Renal pelvis (tissue), 12 donors: ENCODE measurements at places on chromosomes 6 and 20. TPM values are rescaled to one million over a fixed set of nuclear protein-coding genes. Genes with fewer than 3 reads are reported as not detected.

DNA sequence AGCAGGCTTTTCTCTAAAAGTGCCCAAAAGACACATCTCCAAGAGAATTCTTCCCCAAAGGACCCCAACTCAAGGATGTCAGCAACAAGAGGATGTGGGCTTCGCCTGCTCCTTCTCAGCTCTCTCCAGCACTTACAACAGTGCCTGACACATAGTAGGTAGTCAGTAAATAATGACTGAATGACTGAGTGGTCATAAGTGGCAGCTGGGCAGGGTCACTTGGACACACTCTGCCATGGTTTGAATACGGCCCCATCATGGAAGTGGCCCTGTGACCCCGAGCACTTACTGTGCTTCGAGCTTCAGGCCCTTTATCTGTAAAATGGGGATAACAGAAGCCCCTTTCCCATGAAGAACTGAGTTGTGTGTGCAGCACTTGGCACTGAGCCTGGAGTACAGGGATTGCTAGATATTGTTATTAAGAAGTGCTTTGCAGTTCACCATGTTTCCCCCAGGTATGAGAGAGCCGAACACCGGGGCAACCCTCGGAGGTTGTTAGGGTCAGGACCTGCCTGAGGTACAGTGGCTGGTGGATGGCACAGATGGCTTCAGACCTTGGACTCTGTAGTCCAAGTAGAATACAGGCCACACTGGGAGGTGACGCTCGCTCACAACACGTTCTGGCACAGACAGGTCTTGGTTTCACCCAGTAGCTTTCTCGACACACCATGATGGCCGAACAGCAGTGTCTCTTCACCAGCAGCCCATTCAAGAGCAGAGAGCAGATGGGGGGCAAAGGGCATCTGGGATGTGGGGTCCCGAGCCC, 56.0 kb downstream of the NOL4L start:
- no peak for DNase-seq

- DNase-seq, result no peak
Measured at GRCh38 chr6:114090626-114091025, 119.7 kb upstream of the HDAC2 start.

DNA sequence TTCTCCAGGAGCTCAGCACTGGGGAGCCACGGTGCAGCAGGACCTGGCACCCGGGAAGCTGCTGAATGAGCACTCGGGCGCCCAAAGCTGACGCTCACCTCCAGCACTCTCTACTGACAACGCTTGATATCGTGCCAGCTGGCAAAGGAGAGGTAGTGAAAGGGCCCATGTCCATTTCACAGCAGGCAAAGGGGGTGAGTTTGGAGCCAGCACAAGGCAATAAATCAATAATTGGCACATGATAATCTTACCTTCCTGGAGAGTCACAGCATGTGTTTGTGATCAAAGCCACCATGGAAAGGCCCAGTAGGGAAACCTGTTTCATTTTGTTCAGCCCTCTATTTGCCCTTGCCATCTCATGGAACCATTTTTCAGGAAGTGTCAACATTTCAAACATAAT, 23.3 kb upstream of the SMIM26 start:
- no peak for DNase-seq

DNA sequence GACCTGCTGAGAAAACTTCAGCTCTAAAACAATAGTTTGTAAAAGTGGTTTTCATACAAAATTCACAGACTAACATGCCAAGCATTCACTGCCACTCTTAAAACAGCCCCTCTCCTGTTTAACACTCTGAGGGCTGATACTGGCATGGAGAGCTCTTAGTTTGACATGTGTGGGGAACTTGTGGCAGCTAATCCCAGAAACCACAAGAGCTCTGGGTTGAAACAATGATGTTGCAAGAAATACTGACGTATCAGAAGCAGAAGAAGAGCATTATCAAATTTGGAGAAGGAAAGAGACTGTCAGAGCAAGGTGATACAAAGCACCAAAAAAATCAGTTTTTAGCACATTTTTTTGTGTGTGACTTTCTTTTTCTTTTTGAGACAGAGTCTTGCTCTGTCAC, 5.1 kb downstream of the BEND3 start:
- DNase-seq, result no peak

DNA sequence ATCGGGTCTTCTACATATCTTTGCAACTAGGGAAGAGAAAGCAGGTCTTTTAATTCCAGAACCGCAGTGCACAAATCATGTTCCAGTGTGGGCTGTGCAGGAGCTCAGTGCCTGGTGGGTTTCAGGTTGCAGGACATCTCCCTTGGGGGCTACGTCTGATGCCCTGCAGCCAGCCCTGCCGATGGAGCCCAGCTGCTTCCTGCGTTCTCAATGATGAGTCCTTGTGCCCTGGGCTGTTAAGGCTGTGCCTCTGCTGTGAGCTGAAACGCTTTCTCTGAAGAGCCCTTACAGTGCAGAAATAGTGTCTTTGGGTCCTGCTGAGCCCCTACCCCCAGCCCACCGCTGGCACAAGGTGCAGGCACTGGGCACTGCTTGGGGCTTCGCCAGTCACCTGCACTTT, 192.9 kb downstream of the SYNDIG1 start:
- no peak for DNase-seq

DNA sequence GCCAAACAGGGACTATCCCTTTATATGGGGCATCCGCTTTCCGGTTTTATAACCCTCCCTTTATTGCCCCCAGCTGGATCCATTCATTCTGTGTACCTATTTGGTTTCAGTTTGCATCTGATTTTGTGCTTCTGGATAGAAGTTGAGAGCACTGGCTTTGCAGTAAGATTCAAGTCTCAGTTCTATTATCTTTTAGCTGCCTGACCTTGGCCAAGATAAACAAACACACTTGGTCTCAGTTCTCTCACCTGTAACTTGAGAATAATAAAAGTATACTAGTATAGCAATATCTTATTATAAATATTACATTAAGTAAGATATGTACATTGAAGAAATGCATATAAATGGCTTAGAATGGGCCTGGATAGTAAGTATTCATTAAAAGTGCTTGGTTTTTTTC, 182.4 kb upstream of the TSHZ2 start:
- DNase-seq, result no peak

DNA sequence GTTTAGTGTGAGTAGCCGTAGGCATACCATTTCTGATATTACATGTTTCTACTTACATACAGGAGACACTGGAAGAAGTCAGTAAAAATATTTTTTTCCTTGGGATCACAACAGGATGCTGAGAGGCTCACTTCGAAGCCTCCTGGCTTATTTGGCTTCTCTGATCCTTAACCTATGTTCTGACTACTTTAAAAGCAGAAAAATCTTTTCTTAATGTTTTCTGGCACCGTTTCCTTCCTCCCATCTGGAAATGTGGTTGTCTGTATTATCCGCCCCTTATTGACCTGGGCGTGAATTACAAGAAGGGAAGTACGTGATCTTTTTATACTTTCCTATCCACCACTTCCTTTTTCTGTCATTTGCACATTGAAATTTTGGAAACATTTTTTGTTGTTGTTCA, 379.6 kb downstream of the COL12A1 start:
- peak; percentile 3 for DNase-seq

GRCh38 chr6:146028252-146028795, 538 bp upstream of the GRM1 start:
- peak; percentile 66 for DNase-seq

GRCh38 chr6:33994472-33995308, 151.2 kb downstream of the GRM4 start:
- no peak for DNase-seq

DNA sequence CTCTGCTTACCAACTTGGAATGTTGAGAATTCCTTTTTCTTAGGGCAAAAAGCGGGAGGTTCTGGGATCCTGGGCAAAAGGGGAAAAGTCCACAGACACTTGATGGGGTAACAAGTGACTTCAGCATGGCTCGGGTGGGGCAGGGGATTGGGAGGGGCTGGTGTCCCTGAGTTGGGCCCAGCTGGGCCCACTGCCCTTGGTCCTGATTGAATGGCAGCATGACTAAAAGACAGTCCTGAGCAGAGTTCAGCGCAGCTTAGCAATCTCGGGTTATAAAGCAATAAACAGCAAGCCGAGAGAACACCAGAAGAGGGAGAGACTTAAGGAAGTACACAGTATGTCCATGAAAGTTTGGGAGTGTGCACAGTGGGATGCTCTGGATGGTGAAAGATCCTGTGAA, 5.6 kb downstream of the PPP2R5D start:
- no peak for DNase-seq

DNA sequence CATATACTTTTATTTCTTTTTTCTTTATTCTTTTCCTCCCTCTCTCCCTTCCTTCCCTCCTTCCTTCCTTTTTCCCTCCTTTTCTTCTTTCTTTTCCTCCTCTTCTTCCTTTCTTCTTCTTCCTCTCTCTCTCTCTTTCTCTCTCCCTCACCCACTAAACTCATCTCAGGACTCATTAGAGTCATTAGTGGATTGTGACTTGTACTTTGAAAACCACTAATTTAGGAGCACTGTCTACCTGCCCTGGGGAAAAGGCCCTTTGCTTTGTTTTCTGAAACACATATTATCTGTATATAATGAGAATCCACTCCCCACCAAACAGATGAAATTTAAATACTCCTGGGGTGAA, 68.7 kb upstream of the CEP85L start:
- no peak for DNase-seq

- DNase-seq, result no peak
Measured at GRCh38 chr20:43840382-43841070, 74.1 kb upstream of the TOX2 start.

DNA sequence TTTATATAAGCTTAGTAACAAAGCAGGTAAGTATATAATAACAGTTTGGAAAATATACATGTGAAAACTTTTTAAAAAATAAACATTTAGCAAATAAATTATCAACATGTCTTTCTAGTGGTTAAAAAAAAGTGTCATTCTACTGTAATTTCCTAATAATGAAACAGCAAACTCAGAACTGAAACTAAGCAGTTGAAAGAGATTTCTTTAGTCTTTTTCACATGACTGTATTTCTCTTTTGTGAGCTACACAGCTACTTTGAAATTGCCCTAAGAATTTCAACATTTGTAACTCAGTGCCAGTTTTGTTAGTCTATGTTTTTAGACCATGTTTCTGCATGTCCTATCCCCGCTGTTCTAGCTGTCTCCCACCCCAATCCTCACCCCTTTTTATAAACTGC, 28.4 kb upstream of the SDHAF4 start:
- no peak for DNase-seq

- DNase-seq, result no peak
Measured at GRCh38 chr6:31578184-31579118, 3.1 kb downstream of the TNF start.

DNA sequence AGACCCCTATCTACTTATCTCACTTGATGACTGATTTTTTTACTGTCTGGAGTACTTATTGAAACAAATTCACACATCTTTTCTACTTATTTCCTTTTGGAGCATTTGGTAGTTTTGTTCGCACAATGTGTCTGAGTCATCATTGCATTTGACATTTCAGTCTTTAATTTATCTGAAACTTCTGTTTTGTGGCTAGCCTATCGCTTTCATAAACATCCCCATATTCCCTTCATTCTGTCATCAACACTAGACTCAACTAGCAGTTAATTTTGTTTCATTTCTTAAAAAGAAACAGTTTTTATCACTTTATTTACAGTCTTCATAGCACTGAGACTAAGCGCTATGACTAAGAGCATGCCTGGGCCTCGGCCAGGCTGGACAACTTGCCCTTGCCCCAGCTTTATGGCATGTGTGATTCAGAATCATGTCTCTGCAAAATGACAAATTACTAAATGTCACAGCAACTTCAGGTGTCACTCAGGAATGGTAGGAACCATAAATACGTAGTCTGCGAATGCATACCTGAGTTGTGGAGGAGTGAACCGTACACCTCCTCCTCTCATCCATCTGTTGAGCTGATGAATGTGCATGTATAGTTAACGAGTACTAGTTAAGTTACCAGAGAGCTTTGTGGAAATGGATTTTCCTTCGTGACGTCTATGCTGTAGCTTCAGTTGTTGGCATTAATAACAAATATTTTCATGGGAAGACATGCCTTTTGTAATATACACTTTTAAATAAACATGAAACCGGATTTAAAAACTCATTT, 16.2 kb downstream of the L3MBTL3 start:
- DNase-seq, result no peak

DNA sequence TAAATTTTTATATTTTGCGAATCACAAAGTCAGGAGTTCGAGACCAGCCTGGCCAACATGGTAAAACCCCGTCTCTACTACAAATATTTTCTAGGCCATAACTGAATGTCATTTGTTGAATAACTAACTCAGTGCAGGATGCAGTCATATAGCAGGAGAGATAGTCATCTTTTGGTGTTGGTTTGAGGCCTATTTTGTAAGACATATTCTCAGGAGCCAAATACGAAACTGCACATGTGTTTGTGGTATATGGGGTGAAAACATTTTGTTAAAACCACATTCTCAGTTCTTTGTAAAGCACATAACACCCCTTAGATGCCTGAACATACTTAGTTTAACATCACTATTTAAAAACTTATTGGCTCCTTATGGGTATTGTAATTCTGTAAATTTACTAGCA, 4.7 kb upstream of the ENPP5 start:
- DNase-seq, result no peak

The GJA10 gene
- not detected for polyA plus RNA-seq

The SOBP gene
- 15.3 TPM for polyA plus RNA-seq

The PPIL6 gene
- polyA plus RNA-seq, result 18.1 TPM

The FIG4 gene
- polyA plus RNA-seq, result 24.0 TPM

The MYMX gene
- polyA plus RNA-seq, result 0.83 TPM

The BCAS1 gene
- polyA plus RNA-seq, result 2.6 TPM

The MAS1 gene
- 0.01 TPM for polyA plus RNA-seq

The KIFC1 gene
- polyA plus RNA-seq, result 54.6 TPM

The POPDC3 gene
- polyA plus RNA-seq, result 0.46 TPM
